HS-5 (cell line): ENCODE measurements at places on chromosomes 5 and 9.

GRCh38 chr9:127277770-127278169 lies 13.2 kb downstream of the GARNL3 start:
- no peak for DNase-seq

- DNase-seq, result no peak
Observed at GRCh38 chr9:79196606-79197005, 375.2 kb upstream of the TLE4 start.

DNA sequence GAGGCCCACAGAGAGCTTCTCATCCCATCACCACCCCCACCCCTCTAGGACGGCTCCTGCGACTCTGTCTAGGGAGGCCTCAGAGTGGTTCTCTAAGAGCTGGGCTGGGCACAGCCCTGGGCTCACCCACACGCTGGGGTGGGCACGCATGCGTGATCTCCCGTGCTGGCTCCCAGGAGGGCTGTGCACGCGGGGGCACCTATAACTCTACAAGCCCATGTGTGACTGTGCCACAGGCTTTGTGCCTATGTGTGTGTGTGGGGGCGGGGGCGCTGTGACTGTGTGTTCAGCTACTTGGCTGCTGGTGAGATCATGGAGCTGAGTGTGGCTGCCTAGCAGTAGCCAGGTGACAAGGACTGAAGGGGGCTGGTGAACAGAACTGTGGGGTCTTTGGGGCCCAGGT lies 32.2 kb downstream of the NDUFA8 start:
- no peak for DNase-seq

- DNase-seq, result no peak
Observed at GRCh38 chr5:116626272-116626723, 51.7 kb upstream of the SEMA6A start.

GRCh38 chr5:75523275-75523674 lies 11.6 kb downstream of the POLK start:
- no peak for DNase-seq

GRCh38 chr5:158055111-158055501 lies 196.2 kb upstream of the CLINT1 start:
- no peak for DNase-seq

DNA sequence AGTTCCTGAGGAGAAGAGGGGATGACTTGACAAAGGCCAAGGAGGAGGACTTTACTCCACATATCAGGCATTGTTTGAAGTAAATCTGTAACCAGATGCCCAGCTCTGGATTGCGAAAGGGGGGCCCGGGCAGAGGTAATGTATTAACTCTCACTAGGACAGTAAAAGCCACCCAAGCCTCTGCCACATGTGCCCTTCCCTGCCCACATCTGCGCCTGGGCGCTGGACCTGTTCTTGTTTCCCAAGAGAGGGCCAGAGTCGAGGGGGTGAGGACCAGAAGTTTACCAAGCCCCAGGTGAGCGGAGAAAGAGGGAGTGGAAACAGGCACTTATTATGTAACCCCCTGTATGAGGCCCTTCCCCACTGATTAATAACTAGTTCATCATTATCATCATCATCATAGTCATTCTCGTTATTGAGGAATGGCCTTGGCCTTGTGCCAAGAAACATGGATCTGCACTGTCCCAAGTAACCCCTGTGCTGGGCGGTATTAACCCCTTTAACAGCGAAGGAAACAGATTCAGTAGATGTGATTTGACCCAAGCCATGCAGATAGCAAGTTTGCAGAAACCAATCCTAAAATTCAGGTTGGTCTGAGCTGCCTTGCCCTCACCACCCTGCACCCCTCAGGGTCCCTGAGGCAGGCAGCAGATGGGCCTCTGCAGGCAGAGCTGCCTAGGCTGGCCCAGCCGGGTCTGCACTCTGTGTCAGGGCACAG lies at the start of gene SLC23A1:
SLC23A1 (minus strand) TSS at position 23 of the 718 bp plus-strand sequence. CDS start 44 bp downstream, outside the sequence.
- DNase-seq, result no peak

DNA sequence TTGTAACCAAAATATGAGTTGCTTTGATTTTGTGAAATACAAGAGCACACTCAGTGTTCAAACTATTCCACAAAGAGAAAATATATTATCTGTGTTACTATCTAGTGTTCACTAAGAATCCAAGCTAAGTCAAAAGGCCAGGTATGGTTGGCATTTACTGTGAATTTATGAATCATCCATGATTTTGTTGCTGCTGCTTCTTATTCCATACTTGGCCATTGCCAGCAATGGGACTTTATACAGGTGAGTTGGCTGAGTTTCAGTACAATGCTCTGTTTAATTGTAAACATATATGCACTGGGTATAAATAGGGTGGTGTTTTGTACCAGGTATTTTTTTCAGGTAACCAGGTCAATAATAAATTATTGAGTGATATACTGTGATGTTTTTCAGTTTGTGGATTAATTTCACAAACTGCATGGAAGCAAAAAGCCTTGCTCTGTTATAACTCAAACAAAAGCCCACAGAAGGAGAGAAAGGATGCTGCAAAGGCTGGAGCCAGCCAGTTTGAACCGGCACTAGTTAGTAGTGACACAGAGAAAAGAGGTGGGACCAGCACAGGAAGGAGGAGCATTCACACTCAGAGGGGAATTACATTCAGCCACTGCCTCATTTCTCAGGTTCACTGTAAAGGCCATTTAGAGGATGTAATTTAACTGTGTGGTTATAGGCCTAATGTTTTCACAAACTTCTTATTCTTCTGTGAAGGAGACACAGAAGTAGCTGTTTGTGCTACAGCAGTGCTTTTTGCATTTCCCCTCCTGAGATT lies 381.8 kb downstream of the ADGRV1 start:
- DNase-seq, result no peak
